ENCODE measurements at places on chromosomes 12 and 14. TPM values are rescaled to one million over a fixed set of nuclear protein-coding genes. Genes with fewer than 3 reads are reported as not detected.

Gene CARMIL3
- 0.14 TPM for total RNA-seq

Gene FOXG1
- 4.8 TPM for total RNA-seq

Gene PTMS
- total RNA-seq: 122 TPM

Gene EPYC
- 5.6 TPM for total RNA-seq

Gene AJUBA
- 25.9 TPM for total RNA-seq

Gene AQP2
- total RNA-seq: not detected
